Neural crest cell (in vitro differentiated cells): ENCODE measurements at places on chromosomes 12 and 14.

DNA sequence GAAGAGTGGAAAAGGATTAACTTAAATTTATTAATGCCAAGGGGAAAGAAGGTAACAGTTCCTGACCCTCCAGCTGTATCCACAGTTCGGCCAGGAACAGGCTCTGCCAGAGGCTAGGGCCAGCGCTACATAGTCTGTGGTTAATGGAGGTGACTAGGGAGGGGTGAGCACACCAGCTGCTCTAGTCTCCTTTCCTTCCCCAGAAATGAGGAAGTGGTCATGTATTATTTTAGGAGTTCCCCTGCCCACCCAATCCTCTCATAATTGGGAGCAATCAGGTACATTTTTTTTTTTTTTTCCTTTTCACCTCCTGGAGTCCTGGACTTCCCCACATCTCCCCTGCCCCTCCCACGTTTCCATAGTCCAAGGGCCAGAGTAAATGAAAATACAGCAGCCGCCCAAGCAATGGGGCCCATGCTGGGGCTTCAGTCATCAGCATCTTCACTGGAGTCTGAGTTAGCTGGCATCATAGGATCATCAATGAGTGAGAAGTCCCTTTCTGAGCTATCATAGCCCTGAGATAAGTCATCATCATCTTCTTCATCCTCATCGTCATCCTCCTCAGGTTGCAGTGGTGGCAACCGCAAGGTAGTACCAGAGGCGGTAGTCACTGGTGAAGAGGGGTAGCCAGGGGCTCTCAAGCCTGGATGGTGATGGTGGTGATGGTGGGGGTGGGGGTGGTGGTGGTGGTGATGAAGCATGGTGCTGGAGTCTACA lies 1.5 kb upstream of the SUPT16H start:
- DNase-seq: no peak

- DNase-seq: no peak
Observed at GRCh38 chr12:27060740-27061139, 21.6 kb downstream of the C12orf71 start.

DNA sequence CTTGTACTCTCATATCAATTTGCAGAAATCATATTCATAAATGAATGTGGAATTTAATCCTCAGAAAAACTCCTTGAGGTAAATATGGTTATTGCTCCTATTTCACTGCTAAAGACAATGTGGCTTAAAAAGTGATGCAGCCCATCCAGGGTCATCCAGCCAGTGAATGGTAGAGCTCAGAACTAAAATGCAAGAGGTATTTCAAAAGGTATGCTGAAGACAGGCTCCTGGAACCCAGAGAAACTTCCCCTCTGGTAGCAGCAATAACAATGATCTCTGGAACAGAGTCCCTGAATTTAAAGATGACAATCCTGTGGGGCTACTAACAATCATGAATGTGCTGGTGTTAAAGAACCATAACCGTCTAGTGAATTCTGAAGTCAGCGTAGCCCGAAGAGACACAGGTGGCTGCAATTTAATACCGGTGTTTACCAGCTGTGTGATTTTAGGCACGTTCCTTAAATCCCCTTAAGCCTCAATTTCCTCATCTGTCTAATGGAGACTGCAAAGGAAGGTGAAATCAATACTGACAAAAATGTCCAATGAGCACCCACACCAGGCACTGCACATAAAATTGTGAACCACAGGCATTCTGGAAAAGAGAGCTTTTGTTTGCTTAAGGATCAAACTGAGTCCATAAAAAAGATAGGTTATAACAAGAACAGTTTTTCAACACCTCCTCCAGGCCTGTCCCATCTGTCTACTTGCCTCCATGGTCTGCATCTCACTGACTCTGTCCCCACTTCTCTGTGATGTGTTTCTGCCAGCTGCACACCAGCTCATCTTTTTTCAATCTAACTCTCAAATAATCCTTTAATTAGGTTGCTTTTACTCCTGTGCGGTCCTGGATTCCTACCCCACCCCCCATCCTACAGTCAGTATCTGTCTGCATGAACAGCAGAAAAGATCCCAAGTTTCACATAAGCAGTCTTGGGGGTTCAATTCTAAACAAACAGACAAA lies 10.5 kb downstream of the TM7SF3 start:
- DNase-seq: no peak

- no peak for DNase-seq
Observed at GRCh38 chr14:103718572-103718971, 3.0 kb downstream of the ZFYVE21 start.

- DNase-seq: no peak
Observed at GRCh38 chr14:72024504-72024903, 92.3 kb downstream of the RGS6 start.

DNA sequence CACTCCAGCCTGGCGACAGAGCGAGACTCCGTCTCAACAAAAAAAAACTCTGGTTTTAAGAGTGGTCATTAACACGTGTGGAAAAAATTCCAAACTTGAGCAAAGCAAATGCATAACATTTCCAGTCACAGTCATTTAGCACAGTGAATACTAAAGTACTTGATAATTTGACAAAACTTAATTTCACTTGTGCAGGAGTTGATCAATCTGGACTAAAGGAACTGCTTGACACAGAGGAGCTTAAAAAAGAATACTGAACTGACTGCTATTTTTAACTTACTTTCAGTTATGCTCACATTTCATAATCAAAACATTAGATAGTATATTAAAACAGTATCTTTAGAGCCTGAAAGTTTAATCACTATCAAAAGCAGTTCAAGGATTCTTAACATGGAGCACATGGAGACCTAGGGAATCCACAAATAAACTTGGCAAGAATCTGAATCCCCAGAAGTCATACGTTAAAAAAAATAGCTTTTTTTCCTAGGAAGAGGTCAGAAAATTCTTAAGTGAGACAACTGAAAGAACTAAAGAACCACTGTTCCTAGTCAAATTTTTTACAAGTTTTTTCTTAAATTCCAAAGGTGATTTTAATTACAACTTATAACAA lies 7.4 kb downstream of the UBE2N start:
- no peak for DNase-seq

DNA sequence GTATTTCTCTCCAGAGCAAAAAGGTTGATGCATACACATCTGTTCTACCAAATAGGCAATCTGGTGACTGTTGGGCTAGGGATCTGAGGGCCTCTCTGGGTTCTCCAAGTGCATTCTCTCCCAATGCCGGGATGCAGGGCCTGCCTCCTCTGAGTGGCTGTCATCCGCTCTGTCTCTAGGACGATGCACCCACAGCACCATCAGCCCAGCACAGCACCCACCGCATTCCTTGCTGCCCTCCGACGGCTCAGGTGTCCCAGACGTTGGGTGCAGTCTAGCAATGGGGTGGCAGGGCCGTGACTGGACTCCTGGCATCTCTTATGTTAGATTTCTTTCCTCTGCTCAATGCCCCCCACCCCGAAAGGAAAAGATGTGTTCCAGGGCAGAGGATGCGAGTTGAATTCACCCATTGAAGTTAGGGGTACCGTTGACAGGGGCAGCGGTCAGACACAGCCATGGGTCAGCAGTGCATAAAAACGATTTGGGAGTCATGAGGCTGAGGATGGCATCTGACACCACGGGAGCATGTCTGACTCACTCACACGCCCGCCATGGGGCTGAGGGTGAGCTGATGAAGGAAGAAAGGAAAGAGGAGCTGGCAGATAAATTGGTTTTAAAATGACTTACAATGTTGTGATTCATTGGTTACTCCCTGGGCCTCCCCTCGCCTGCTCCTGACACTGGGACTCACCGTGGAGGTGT lies 93.2 kb upstream of the C14orf180 start:
- DNase-seq: no peak

DNA sequence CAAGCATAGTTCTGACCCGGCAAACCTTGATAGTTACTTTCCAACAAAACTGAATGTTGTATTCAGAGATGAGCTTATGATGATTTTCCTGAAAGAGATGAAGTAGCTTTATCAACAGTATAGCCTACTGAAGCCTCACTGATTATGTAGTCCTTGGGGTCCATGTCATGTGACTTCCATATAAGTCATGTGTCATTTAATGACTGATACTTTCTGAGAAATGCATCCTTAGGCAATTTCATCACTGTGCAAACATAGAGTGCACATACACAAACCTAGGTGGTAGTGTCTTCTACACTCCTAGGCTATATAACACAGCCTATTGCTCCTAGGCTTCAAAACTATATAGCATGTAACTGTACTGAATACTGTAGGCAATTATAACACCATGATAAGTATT lies 28.5 kb upstream of the TUBA1C start:
- no peak for DNase-seq
